Stimulated activated CD8-positive, alpha-beta memory T cell treated with anti-CD3 and anti-CD28 coated beads, Interleukin-7, amount 100 ng/mL, for 1 hour (primary cell): ENCODE measurements at places on chromosomes 7 and 10.

DNA sequence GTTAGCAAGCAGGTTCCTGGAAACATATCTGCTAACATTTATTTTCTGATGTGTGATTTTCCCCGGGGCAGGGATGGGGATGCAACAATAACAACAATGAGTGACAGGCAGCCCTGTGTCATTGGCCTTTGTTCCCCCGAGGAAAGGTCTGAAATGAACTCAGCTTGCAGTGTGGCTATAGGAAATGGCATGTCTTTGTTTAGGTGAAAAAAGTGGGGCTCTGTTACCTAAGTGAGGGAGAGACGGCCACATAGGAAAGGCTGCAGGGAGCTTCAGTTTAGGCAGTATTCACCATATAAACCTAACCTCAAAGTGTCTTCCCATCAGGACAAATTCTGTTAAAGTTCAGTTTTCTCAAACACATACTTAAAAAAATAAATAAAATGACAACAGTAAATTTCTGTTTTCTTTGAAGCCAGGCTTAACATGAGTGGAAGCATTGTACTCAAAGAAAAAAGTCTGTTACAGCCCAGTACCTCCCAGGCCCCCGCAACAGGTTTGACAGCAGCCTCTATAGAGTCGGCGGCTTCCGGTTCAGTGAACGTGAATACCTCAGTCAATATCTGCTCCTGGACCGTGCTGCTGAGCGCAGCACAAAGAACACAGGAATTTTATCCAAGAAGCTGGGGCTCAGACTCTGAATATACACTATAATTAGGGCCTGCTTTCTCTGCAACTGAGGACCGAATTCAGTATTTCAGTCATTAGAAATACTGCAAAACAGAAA is 168.3 kb downstream of the GLI3 start:
- no peak for DNase-seq

GRCh38 chr7:27031289-27032172 is 64.3 kb downstream of the HOXA1 start:
- DNase-seq: no peak

GRCh38 chr7:49631071-49631815 is 142.2 kb upstream of the VWC2 start:
- no peak for DNase-seq

DNA sequence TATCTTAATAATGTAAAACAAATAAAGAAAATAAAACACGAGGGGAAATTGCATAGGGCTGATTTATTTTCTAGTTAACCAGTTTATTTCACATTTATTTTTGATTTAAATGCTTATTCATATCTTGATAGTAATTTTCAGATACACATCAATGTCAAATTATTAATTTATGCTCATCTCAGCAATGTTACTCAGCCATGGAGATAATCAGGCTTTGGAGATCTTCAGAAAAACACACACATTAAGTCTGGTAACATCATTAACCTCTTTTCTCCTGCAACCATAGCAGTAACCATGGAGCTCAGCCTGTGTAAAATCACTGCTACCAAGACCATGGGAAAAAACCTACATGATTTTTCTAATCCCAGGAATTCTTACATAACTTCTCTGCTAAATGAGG is 31.9 kb upstream of the TBX20 start:
- DNase-seq: no peak

- DNase-seq: no peak
Observed at GRCh38 chr7:115701141-115701540, 329.4 kb downstream of the TFEC start.

- no peak for DNase-seq
Observed at GRCh38 chr7:10662982-10663884, 310.4 kb upstream of the PHF14 start.

DNA sequence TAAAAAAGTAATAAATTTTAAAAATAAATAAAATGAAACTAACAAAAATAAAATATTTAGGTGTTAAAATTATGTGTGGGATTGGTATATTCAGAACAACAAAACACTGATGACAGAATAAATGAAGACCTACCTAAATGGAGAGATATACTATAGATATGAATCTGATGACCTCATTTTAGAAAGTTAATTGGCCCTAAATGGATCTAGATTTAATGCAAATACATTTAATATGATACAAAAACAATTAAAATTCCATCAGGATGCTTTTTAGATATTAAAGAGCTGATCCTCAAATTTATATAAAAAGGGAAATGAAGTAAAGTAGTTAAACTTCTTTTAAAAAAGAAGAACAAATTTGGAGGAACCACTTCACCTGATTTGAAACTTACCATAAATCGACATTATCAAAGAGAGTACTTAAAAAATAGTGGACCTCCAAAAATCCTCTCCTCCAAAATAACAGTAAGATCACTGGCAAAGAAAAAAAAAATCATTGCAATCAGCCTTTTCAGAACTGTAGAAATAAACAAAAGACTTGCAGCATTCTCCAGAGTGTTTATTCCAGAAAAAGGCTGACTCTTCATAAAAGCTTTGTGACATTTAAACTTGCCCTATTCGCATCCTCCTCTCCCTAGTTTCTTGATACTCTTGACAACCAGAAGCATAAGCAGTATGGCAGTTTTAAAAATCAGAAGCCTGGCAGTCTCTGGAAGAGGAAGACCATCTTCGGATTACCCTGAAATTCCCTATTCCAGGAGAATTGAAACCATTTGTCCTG is 125.9 kb upstream of the AKR1E2 start:
- DNase-seq: no peak

DNA sequence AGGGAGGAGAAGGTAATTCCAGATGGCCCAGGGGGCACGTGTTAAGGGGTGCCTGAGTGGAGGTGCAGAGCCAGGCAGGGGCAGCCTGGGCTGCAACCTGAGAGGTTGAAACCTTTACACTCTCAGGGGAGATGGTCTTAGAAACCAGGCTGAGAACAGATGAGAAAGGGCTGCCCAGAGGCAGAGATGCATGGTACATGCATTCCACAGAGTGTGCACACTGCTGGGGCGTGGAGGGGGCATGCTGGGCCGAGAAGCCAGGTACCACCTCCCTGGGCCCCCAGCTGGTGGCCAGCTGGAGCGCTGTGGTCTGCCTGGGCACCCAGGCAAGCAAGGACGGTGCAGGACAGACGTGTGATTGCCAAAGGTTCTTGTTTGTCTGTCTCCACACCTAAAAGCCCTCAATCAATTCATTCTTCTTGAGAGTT is 14.1 kb upstream of the CSGALNACT2 start:
- no peak for DNase-seq

DNA sequence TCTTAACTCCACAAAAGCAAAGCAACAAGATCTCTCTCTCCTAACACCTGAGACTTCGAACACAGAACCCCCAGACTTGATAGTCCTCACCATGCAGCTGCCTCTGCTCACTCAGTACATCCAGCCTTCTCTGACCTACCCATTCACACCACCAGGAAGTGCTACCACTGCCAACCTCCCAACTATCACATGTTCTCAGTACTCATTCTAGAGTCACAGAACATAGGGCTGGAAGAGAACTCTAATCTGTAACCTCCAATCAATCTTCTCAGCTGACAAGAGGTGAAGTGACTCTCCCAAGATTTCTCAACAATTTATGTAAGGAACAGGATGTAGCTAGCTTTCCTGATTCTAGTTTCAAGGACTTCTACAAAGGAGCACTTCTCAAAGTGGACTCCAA is 3.8 kb downstream of the NUDCD3 start:
- DNase-seq: no peak

GRCh38 chr7:155986497-155987160 is 174.4 kb upstream of the SHH start:
- no peak for DNase-seq

GRCh38 chr7:33841705-33842129 is 63.6 kb upstream of the BMPER start:
- DNase-seq: no peak

DNA sequence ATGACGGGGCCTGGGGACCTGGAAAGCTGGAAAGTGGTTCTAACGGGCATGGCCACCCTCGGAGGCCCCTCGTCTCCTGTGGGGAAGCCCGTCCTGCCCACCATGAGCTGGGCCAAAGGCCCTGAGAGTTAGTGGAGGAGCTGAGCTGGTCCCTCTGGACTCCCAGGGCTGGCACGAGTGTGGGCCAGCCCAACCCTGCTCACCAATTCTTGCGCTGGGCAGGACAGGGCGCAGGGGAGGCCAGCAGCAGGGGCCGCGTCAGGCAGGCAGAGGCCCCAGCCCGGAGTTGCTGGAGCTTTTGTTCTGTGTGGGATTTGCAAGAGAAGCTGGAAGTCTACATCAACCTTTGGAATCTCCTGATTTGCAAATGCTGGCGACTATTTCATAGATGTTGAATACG is 29.8 kb downstream of the UNCX start:
- no peak for DNase-seq

DNA sequence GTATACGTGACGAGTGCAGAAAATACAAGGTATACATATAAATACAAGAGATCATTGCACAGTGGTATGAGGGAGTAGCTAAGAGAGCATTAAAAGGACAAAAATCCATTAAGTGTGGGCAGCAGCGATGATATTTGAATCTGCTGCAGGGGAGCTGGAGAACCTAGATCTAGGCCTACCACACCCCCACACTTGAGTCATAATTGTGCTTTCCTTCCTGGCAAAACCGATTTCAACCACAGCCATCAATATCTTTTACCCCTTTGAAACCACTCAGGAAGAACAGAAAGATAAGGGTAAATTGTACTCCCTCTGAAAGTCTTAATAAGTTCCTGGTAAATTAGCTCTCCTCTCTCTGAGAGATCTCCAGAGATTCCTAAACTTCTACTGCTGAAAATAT is 345.0 kb downstream of the SORCS1 start:
- no peak for DNase-seq

- DNase-seq: no peak
Observed at GRCh38 chr10:110363572-110364411, 59.1 kb upstream of the SMNDC1 start.

- no peak for DNase-seq
Observed at GRCh38 chr7:114879554-114879953, 42.3 kb upstream of the MDFIC start.

GRCh38 chr7:1317646-1318045 is 85.0 kb downstream of the UNCX start:
- no peak for DNase-seq

DNA sequence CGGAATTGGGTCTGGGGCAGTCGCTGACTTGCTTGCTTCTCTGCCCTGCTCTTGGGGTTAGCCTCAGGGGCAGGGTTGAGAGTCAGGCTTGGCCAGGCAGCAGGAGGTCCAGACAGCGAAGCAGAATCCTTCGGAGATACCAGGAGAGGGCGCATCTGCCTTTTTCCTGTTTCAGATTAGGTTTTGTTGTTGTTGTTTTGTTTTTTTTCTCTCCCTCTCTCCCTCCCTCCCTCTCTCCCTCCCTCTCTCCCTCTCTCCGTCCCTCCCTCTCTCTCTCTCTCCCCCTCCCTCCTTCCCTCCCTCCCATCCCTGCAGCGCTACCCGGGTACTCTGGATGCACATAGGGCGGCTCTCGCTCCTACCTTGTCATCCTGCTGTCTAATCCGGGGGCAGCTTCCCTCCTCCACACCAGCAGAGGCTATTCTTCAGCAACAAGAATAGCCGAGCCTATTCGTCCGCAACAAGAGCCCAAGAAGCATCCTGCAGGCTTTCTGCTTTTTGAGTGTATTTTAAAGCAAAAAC is 758 bp upstream of the OPTN start:
- no peak for DNase-seq

DNA sequence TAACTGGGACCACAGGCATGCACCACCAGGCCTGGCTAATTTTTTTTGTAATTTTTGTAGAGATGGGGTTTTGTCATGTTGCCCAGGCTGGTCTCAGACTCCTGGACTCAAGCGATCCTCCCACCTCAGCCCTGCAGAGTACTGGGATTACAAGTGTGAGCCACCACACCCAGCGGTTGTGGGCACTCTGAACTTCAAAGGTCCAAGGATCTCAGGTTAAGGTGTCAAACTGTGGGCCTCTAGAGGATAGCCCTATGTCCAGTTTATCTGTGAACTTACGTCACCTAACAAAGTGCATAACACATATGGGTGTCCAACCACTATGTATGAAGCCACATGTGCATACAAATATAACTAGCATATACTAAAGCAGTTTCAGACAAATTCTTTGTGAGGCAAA is 3.2 kb upstream of the IL2RA start:
- DNase-seq: no peak

- no peak for DNase-seq
Observed at GRCh38 chr7:42250411-42250810, 13.4 kb upstream of the GLI3 start.

DNA sequence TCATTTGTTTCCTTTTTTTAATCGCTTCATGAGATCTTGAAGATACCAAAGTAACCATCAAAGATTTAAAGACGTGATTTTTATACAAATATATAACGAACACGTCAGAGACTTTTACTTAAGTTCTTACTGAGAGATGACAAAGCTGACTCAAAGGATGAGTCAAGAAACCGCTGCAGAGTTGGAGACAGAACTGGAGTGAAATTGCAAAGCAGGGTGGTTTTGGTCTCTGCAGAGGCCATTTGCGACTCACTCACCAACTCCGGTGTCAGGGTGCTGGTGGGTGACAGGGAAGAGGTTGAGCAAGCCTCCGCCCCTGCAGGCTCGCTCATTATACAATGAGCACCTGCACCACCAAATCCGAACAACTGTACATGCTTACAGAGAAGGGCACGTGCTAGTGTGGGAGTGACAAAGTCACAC is 75.2 kb downstream of the DNAJB6 start:
- no peak for DNase-seq

DNA sequence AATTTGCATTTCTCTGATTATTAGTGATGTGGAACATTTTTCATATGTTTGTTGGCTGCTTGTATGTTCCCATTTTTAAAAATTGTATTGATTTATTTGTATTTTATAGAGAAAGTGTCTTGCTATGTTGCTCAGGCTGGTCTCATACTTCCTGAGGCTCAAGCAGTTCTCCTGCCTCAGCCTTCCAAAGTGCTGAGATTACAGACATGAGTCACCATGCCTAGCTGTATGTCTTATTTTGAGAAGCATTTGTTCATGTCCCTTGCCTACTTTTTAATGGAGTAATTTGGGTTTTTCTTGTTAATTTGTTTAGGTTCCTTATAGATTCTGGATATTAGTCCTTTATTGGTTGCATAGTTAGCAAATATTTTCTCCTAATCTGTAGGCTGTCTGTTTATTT is 214.2 kb upstream of the KAT6B start:
- DNase-seq: no peak

GRCh38 chr10:50541317-50541716 is 82.4 kb downstream of the SGMS1 start:
- DNase-seq: no peak

GRCh38 chr10:89079961-89080360 is 89.4 kb downstream of the FAS start:
- no peak for DNase-seq

DNA sequence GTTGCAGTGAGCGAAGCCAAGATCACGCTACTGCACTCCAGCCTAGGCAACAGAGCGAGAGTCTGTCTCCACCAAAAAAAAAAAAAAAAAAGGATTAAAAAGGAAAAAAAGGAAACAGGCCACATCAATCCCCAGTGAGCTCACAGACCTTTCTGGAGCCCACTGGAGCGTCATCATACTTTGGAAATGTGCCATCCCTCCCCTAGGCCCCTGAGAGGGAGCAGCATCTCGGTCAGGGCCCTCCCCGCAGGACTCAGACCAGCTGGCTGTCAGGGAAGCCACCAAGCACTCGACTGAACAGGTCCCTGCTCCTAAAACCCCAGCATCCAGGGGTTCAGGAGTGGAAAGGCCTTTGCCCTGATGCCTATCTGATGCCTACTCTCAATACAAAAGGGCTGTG is 97.9 kb upstream of the SH2B2 start:
- DNase-seq: no peak

- DNase-seq: no peak
Observed at GRCh38 chr7:101998029-101998905, 180.8 kb downstream of the CUX1 start.

GRCh38 chr7:70744492-70744891 is 387.5 kb upstream of the GALNT17 start:
- no peak for DNase-seq
